ENCODE measurements at places on chromosomes 7 and 10.
A peak's percentile ranks its signal among the peaks of the same experiment; 100 is the strongest.

DNA sequence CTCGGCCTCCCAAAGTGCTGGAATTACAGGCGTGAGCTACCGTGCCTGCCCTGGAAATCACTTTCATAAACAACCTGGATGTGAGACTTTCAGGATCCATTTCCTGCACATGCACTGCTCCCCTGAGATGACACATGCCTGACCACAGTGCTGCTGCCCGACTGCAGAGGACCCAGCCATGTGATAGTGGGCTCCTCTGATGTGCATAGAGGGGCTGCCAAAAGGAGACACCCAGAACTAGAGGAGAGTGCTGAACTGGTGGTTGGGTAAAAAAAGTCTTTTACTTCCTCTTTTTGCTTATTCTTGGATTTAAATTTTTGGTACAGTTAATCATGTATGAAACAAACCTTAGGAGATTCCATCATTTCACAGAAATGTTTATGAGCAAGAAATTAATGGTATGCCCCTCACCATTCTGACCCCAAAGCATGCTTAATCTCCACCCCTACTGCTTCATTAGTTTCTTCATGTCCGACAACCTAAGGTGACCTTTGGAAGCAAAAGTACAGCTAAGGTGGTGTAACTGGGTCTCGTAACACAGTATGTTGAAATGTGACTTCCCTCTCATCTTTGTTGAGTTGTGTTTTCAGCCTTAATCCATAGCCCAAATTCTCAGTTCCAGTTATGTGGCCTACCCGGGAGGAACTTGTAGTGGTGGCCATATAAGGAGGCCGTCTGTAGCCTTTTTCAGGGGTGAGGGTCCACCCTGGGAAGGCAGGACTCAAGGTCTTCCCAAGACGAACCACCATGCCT lies 111.1 kb downstream of the RNF216 start:
- peak; percentile 43 for DNase-seq

DNA sequence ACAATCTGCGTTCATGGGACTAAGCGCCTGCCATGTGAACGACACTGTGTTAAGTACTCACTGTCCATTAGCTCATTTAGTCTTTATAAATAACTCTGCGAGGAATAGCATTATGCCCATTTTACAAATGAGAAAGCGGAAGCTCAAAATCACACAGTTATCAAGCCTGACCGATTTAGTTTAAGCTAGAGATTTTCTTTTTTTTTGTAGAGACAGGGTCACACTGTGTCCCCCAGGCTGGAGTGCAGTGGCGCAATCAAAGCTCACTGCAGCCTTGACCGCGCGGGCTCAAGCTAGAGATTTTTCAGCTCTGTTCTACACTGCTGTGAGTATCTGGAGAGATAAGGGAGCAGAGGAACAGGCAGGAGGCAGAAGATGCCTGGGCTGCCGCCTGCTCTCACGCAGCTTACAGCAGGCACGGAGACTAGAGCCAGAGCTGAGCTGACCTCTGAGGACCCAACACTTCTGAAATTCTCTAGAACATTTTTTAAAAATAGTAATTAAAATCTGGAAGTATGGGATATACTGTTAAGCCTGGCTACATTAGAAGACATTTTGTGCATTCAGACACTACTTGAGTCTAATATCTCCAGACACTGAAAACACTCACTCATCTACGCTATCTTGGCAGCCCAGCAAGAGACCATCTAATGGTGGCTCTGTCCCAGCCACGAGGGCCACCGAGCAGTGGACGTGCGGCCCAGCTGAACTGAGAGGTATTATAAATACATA lies 38.7 kb downstream of the GNA12 start:
- DNase-seq = no peak

- no peak for DNase-seq
Observed at GRCh38 chr10:76976142-76976541, 661.5 kb downstream of the KCNMA1 start.

GRCh38 chr10:124494046-124494807 lies 32.6 kb downstream of the LHPP start:
- DNase-seq = peak; percentile 39

DNA sequence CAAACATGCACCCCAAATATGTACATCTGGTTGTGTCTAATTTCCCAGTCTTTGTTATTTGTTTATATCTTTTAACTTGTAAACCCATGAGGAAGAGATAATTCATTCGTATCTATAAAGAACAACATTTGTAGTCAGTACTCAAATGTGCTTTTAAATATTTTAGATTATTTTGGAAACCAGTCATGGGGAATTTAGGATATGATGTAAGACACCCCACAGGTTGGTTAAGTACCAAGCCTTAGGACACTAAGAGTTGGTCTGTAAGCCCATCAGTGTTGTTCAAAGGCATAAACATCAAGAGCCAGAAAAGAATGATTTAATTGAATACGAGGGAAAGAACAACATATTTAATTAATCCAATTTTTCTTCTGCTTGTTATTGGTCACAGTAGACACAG lies 421.1 kb upstream of the SEMA3C start:
- no peak for DNase-seq

- DNase-seq = no peak
Observed at GRCh38 chr10:77256346-77256745, 381.3 kb downstream of the KCNMA1 start.

DNA sequence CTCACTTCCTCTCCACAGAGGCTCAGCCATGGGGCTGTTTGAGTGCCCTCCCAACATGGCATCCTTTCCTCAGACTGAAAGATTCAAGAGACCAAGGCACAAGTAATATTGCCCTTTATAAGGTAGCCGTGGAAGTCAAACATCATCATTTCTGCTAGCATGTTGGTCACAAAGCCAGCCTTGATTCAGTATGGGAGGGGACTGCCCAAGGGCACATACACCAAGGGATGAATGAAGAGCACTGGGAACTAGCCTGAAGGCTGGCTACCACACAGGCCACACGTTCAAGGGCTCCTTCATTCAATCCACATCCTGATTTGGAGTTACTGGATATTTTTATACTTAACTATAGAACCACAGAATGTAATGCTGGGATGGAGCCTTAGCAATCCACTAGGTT lies 39.3 kb downstream of the CPVL start:
- DNase-seq = no peak

- no peak for DNase-seq
Observed at GRCh38 chr7:114979388-114979787, 57.5 kb downstream of the MDFIC start.

GRCh38 chr10:129831150-129831549 lies 132.9 kb downstream of the EBF3 start:
- no peak for DNase-seq

- no peak for DNase-seq
Observed at GRCh38 chr10:44035474-44036197, 349.3 kb downstream of the CXCL12 start.

- no peak for DNase-seq
Observed at GRCh38 chr7:27960415-27960814, 220.2 kb downstream of the JAZF1 start.

DNA sequence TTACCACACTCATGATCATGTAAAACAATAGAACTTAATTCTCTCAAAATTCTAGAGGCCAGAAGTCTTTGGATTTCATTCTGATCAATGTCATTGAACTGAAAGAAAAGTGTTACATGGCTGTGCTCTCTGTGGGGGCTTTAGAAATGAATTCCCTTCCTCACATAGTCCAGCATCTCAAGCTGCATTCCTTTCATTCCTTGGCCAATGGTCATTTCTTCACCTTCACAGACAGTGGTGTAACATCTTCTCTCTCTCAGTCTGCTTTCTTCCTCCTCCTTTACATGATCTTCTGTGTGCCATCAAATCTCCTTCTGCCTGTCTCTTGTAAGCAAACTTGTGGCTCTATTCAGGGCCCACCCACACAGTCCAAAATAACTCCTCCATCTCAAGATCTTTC lies 735.3 kb downstream of the SUGCT start:
- no peak for DNase-seq

GRCh38 chr7:129642871-129643549 lies 31.5 kb downstream of the NRF1 start:
- DNase-seq = no peak

DNA sequence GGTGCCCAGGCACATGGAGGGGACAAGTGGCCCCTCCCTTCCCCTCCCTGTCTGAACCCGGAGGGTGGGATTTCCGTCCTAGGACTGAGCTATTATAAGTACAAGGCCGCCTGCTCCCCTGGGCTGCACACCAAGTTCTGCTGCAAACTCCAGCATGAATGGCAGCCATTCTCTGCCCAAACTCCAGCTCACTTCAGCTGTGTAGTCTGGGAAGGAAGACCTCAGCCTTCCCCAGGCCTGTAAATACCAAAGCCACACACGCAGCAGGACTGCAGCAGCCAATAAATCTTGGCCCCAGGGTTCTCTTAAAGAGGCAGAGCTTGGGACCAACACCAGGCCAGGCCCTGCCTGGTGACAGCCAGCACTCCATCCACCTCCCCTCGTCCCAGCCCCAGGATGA lies 291.3 kb upstream of the ZMIZ1 start:
- no peak for DNase-seq

- DNase-seq = no peak
Observed at GRCh38 chr7:132106491-132106890, 469.8 kb downstream of the PLXNA4 start.

DNA sequence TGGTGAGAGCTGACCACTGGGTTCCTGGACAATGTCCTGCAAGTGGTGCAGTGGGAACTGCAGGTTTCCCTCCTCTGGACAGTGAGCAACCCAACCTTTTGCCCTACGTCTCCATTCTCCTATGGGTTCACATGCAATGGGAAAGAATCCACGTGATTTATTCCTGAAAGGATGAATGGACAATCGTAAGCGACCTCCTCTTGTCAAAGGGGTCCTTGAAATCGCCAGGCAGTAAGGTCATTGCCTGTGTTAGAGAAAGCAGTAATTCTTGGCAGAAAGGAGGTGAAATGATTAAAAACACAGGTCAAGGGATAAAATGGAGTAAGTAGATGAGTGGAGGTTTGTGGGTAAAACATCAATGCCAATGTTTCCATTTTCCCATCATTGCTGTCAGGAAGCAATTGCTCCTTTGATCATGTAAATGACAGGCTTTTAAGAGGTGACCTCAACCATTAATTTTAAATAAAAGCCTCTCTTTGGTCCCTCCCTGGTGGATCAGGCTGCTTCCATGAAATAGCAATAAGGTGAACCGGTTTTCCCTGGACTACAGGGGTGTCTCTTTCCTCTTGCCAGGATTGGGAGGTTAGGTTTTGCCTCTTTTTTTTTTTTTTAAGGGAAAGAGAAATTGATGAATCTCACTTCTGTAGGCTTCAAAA lies 330.0 kb upstream of the PRKCQ start:
- no peak for DNase-seq

GRCh38 chr10:29951441-29951931 lies 107.9 kb downstream of the JCAD start:
- DNase-seq = no peak

GRCh38 chr10:114743521-114744231 lies 77.9 kb upstream of the FHIP2A start:
- DNase-seq = no peak

- peak; percentile 59 for DNase-seq
Observed at GRCh38 chr7:142357953-142358520, 100.2 kb upstream of the PRSS58 start.

DNA sequence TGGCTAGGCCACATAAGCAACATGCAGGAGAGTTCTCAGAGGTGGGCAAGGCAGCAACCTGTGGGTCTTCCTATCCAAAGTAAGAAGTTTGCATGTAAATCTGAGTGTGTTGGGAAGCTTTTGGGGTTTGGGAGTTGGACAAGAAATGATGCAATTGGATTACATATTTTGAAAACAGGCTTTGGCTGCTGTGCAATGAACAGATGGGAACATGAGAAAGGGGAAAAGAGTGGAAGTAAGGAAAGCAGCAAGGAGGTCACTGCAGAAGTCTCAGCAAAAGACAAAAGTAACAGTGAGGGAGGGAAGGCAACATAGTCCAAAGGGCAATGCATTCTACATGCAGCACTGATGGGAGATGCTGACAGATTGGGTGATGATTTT lies 61.1 kb upstream of the C10orf90 start:
- DNase-seq = no peak

GRCh38 chr10:127976701-127977356 lies 69.9 kb downstream of the PTPRE start:
- DNase-seq = no peak

- DNase-seq = peak; percentile 24
Observed at GRCh38 chr10:111077785-111078504, 1.1 kb downstream of the ADRA2A start.

GRCh38 chr7:118087126-118087525 lies 96.8 kb upstream of the LSM8 start:
- no peak for DNase-seq

DNA sequence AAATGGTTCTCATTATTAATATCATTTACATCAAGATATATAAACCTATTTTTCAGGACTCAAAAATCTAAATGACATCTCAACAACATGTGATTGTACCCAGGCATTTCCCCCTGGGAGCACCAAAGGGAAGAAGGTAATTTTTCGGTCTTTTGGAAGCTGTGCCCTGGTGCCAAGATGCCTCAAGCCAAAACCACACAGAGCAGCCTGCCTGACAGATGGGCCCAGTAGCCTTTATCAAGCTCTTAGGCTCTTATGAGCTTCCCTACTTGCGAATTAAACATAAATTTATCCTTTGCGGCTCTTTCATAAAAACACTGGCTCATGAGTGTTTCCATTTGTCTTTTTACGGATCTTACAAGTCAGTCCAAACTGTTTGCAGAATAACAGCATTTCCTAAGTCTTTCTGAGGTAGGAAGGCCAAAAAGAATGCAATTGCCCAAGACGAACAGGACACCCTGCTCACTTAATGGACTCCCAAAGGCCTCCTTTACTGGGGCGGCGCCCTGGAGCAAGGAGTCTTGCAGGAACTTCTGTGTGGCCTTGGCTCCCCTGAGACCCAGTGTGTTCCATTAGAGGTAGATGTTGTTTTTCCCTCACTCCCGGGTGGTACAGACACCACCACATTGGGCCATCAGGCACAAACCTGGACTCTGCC lies 4.1 kb upstream of the RASSF4 start:
- no peak for DNase-seq

GRCh38 chr10:33123680-33124079 lies 165.7 kb upstream of the ITGB1 start:
- DNase-seq = no peak

DNA sequence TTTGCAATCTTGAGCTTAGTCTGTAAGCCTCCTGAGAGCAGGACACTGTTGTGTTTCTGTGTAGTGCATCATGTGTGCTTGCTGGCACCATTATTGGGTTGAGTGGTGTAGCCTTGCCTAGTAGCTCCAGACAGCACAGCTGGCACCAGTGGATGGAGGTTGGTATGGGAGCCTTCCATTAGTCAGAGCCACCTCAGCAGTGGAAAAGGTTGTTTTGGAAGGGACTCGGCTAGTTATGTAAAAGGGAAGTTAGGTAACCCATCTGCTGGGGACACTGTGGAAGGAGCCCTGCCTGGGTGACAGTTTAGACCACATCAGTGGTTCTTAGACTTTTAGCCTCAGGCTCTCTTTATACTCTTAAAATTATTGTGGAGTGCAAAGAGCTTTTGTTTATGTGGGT lies 16.3 kb downstream of the MINDY4 start:
- DNase-seq = no peak

GRCh38 chr10:7410862-7411670 lies at the start of gene SFMBT2:
SFMBT2 (minus strand) TSS chr10:7411034; CDS start chr10:7381898, 29,136 bp downstream.
- peak; percentile 85 for DNase-seq

DNA sequence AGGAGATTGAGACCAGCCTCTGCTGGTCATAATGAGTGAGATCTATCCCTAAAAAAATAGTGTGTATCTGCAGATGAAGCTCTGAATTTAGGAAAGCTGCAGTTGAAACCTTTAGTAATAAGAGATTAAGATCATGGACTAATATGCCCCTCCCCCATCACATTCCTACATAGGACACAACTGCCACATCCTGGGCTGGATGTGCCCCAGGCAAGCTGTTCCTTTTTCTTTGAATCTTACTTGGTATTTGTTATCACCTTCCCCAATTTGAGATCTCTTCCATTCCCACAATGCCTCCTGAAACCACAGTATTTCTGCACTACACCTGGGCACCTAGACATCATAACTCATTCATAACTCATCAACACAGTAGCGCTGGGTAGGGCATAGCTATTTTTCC lies 74.1 kb downstream of the DOCK1 start:
- no peak for DNase-seq

Measured in GM10248 (cell line).